ENCODE measurements at places on chromosomes 12 and 14. TPM values are rescaled to one million over a fixed set of nuclear protein-coding genes. Genes with fewer than 3 reads are reported as not detected.

- H3K27ac ChIP-seq, result no peak overlapping the region
- H3K36me3 ChIP-seq, result no peaks in the 10 kb centered on the region
- H3K4me1 ChIP-seq, result no peaks in the 10 kb centered on the region
- H3K27me3 ChIP-seq, result no peaks in the 10 kb centered on the region
- no peak overlapping the region for H3K4me3 ChIP-seq
Measured at GRCh38 chr14:104571246-104571645, 8.3 kb upstream of the C14orf180 start.

GRCh38 chr12:4353785-4354208, 25.7 kb downstream of the FGF23 start:
- no peak overlapping the region for H3K4me3 ChIP-seq
- H3K27ac ChIP-seq, result no peak overlapping the region
- H3K36me3 ChIP-seq, result no peaks in the 10 kb centered on the region
- no peaks in the 10 kb centered on the region for H3K27me3 ChIP-seq
- DNase-seq, result no peak

- no peaks in the 10 kb centered on the region for H3K36me3 ChIP-seq
- no peak overlapping the region for H3K27ac ChIP-seq
- DNase-seq, result no peak
- no peaks in the 10 kb centered on the region for H3K27me3 ChIP-seq
- no peak overlapping the region for H3K4me3 ChIP-seq
Measured at GRCh38 chr12:68630050-68630449, 19.4 kb downstream of the RAP1B start.

DNA sequence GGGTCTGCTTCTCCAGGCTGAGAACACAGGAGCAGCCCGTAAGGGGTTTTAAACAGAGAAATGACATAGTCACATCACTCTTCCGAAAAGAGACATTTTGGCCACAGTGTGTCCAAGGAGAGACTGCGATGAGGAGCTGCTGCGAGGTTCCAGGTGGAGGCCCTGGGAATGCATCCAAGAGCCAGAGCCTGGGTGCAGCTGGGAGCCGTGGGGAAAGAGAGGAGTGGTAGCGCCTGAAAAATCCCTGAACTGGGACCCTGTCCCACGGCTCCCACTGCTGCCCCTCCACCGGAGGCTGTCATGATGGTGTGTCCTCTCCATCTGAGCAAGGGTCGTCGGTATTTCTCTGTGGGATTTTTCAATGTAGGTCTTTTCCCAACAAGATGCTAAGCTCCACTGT, 146.9 kb downstream of the BCL11B start:
- no peaks in the 10 kb centered on the region for H3K4me1 ChIP-seq
- DNase-seq, result peak; percentile 2
- H3K4me3 ChIP-seq, result no peak overlapping the region

DNA sequence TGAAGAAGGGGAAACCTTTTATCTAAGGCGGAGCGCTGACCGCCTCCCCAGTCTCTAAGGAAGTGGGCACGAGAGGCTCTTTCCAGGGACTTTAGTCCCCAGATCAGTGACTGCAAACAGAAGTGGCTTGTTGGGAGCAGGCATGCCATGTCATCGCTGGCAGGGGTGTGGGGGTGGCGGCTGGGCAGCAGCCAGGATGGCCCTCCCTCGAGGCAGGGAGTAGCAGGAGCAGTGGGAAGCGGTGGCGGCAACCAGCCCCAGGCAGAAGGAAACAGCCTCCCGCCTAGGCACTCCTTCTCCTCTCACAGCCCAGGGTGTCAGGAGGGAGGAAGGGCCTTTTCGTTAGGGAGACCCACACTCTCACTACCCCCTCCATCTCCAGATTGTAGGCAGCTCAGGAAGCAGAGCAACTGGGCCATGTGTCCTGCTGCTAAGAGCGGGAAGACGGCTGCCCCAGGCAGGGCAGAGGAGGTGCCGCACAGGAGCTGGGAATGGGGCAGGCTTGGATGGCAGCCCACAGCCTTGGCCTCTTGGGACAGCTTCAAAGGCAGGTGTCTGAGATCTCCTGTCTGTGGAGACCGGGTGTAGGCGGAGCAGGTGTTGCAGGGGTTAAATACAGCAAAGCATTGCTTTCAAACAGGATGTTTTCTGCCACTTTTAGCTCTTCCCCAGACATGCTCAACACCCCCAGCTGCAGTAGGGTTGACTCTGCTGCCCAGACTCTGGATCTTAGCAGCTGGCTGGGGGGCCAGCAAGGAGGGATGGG, 21.8 kb downstream of the VDR start:
- no peaks in the 10 kb centered on the region for H3K27me3 ChIP-seq
- H3K36me3 ChIP-seq, result no peaks in the 10 kb centered on the region
- no peak overlapping the region for H3K27ac ChIP-seq
- peaks cover 11% of the 10 kb centered on the region for H3K4me1 ChIP-seq
- no peak overlapping the region for H3K4me3 ChIP-seq

GRCh38 chr14:67357186-67357968, 2.2 kb downstream of the ATP6V1D start:
- H3K36me3 ChIP-seq, result no peaks in the 10 kb centered on the region
- no peak for DNase-seq
- H3K27me3 ChIP-seq, result no peaks in the 10 kb centered on the region
- H3K4me3 ChIP-seq, result no peak overlapping the region

DNA sequence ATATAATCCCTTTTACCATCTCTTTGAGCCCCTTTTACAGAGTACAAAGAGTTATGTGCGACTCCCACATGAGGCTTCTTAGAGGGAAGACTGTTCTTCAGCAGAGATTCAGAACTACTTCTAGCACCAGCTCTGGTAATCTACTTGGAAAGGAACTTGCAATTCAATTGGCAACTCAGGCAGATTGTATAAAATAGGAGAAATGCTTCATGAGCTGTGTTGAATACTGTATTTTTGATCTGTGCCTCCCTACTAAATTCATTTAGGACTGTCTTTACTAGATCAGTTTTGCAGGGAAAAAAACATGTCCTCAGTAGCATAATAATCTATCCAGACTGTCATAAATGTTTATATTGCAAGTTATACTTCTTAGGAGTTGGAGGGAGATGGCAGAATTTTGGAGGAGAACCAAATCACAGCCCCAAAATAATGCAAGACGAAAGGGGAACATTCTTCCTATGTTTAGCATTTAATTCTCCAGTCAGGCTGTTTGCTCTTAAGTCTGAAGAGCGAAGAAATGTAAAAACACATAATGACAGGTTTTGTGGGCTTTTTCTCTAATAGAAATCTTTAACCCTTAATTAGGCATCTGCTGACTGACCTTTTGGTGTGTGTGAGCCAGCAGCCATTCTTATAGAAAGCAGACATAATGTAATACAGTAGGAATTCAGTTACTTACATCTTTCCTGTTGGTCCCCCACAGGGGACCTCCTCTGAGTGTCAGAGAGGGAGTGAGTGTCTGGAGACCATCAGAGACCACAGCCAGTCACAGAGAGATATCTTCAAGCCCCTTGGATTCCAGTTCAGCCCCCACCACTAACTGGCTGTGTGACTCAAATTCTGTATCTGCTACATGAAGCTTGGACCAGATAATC, 3.9 kb downstream of the ANO4 start:
- no peaks in the 10 kb centered on the region for H3K36me3 ChIP-seq
- no peak for DNase-seq
- no peaks in the 10 kb centered on the region for H3K4me1 ChIP-seq
- no peak overlapping the region for H3K27ac ChIP-seq
- H3K27me3 ChIP-seq, result no peaks in the 10 kb centered on the region

- H3K4me1 ChIP-seq, result peaks cover under 1% of the 10 kb centered on the region
- no peaks in the 10 kb centered on the region for H3K36me3 ChIP-seq
- no peak overlapping the region for H3K4me3 ChIP-seq
- H3K27me3 ChIP-seq, result no peaks in the 10 kb centered on the region
Measured at GRCh38 chr12:12272869-12273268, 6.0 kb upstream of the LRP6 start.

GRCh38 chr12:779745-780734, 27.7 kb downstream of the WNK1 start:
- no peaks in the 10 kb centered on the region for H3K36me3 ChIP-seq
- no peak overlapping the region for H3K4me3 ChIP-seq
- H3K27ac ChIP-seq, result no peak overlapping the region
- peaks cover 9% of the 10 kb centered on the region for H3K4me1 ChIP-seq

- H3K27me3 ChIP-seq, result no peaks in the 10 kb centered on the region
- DNase-seq, result no peak
- no peak overlapping the region for H3K27ac ChIP-seq
- no peaks in the 10 kb centered on the region for H3K4me1 ChIP-seq
- no peaks in the 10 kb centered on the region for H3K36me3 ChIP-seq
Measured at GRCh38 chr12:32266756-32267155, 132.6 kb upstream of the FGD4 start.

DNA sequence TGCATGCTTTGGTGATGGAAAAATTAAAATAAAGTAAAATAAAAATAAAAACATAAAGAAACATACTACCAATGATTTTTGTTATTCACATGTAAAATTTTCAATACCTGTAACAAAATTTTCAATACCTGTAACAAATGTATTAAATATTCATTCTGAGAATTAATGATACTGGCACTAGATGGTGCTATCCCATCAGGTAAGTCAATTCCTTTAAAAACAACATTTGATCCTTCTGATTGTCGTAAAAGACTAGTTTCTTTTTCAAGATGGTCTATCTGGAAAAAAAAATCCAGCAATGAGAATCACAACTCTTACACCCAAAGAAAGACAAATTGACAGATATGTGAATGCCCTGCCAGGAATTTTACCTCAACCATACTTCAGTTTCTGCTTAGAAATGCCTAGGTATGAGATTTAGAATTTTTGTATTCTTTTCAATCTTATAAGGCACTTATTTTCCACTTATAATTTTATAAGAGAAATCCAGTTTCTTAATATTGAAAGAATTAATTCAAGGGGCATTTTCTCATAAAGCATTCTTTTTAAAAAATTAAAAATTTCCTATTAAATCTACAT, 30.7 kb downstream of the CEP290 start:
- no peaks in the 10 kb centered on the region for H3K4me1 ChIP-seq
- H3K27me3 ChIP-seq, result no peaks in the 10 kb centered on the region
- no peak overlapping the region for H3K4me3 ChIP-seq
- H3K36me3 ChIP-seq, result no peaks in the 10 kb centered on the region
- no peak overlapping the region for H3K27ac ChIP-seq

DNA sequence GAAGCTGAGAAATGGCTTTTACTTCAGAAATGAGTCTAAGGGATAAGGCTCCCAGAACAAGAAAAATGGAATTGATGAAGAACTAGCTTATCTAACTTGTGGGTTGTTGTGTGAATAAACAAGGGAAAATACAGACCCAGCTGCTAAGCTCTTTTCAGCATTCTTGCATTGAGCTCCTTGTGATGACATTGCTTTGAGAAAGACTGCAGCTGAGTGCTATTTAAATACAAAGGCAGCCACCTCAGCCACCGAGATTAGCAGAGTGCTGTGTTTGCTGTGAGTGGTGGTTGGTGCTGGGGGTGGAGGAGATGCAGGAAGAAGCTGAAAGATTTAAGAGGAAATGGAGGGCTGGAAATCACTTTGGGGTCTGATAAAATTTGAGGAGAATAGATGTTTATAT, 396.0 kb upstream of the PRICKLE1 start:
- DNase-seq, result no peak
- no peaks in the 10 kb centered on the region for H3K27me3 ChIP-seq

DNA sequence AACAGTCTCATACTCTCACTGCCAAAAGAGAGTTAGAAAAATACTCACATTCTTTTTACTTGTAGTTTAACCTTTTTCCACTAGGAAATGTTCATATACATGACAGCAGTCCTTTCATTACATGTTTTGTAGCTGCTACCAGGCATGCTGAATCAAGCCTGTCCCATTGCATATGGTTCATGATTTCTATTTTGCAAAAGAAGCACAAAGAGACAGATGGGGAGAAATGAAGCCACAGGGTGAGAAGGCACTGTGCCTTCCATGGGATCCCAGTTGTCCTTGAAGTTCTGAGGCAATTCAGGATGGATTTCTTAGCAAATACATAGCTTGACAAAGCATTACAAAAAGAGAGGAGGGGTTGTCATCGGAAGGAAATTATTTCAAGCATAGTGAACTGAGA, 89.5 kb downstream of the SMOC1 start:
- H3K27me3 ChIP-seq, result no peaks in the 10 kb centered on the region
- no peak for DNase-seq
- H3K4me1 ChIP-seq, result no peaks in the 10 kb centered on the region
- no peak overlapping the region for H3K27ac ChIP-seq
- H3K36me3 ChIP-seq, result no peaks in the 10 kb centered on the region
- H3K4me3 ChIP-seq, result no peak overlapping the region

- no peaks in the 10 kb centered on the region for H3K4me1 ChIP-seq
- H3K36me3 ChIP-seq, result no peaks in the 10 kb centered on the region
- no peaks in the 10 kb centered on the region for H3K27me3 ChIP-seq
- H3K4me3 ChIP-seq, result no peak overlapping the region
- no peak overlapping the region for H3K27ac ChIP-seq
Measured at GRCh38 chr12:101174541-101174940, 35.5 kb downstream of the SLC5A8 start.

GRCh38 chr14:93533842-93534241, 103.1 kb downstream of the UNC79 start:
- no peaks in the 10 kb centered on the region for H3K4me1 ChIP-seq
- no peak overlapping the region for H3K4me3 ChIP-seq
- H3K36me3 ChIP-seq, result no peaks in the 10 kb centered on the region
- no peak overlapping the region for H3K27ac ChIP-seq
- DNase-seq, result no peak

- no peak overlapping the region for H3K4me3 ChIP-seq
- no peaks in the 10 kb centered on the region for H3K27me3 ChIP-seq
- no peaks in the 10 kb centered on the region for H3K4me1 ChIP-seq
- H3K36me3 ChIP-seq, result no peaks in the 10 kb centered on the region
- no peak overlapping the region for H3K27ac ChIP-seq
Measured at GRCh38 chr12:110998165-110998564, 77.8 kb upstream of the MYL2 start.

DNA sequence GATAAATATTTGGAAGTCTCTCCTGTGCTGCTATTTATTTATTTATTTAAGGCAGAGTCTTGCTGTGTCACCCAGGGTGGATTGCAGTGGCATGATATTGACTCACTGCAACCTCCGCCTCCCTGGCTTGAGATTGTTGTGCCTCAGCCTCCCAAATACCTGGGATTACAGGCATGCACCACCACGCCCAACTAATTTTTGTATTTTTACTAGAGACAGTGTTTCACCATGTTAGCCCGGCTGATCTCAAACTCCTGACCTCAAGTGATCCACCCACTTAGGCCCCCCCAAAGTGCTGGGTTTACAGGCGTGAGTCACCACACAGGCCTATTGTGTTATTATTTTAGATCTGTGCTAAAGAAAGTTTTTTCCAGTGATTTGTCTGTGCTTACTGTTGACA, 225.2 kb downstream of the CCER1 start:
- H3K27me3 ChIP-seq, result no peaks in the 10 kb centered on the region
- H3K4me3 ChIP-seq, result no peak overlapping the region
- DNase-seq, result no peak
- H3K4me1 ChIP-seq, result no peaks in the 10 kb centered on the region
- H3K27ac ChIP-seq, result no peak overlapping the region
- no peaks in the 10 kb centered on the region for H3K36me3 ChIP-seq

DNA sequence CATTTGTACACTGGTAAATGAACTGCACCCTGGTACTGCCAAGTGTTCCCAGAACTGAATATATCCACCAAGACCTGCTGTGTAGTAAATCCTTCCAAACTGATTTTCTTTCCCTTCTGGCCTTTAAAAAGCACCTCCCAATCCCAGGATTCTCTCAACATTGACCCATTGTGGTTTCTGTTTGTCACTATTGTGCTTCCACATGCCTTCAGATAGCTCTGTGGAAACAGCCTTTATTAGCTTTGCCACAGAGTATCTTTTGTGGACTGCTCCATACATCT, 949 bp upstream of the KIF21A start:
- peak overlapping the region; percentile 84 for H3K4me3 ChIP-seq
- H3K36me3 ChIP-seq, result no peaks in the 10 kb centered on the region
- peak overlapping the region; percentile 90 for H3K27ac ChIP-seq
- DNase-seq, result no peak
- H3K4me1 ChIP-seq, result no peaks in the 10 kb centered on the region

PLEKHD1 gene
- 0.10 TPM for total RNA-seq

TPPP2 gene
- total RNA-seq, result not detected

BAG5 gene
- 29.7 TPM for total RNA-seq

RTN1 gene
- 4.7 TPM for total RNA-seq

CLEC4C gene
- not detected for total RNA-seq
